ENCODE measurements at places on chromosomes 3 and 15.

DNA sequence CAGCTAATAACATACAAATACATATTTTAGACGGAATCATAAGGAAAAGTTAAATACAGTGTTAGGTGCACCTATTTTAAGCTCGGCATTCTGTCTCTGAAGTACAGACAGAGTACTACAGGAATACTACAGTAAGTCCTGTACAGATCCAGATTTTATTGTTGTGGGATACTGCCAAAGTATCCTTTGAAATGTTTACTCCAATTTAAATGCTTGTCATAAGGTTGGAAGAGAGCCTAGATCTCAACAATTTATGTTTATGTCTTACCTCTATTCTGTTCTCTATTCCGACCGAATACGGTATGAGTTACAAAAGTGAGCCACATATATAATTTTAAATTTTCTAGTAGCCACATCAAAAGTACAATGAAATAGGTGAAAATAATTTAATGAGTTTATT lies 25.3 kb downstream of the PLD1 start:
- DNase-seq, result no peak

DNA sequence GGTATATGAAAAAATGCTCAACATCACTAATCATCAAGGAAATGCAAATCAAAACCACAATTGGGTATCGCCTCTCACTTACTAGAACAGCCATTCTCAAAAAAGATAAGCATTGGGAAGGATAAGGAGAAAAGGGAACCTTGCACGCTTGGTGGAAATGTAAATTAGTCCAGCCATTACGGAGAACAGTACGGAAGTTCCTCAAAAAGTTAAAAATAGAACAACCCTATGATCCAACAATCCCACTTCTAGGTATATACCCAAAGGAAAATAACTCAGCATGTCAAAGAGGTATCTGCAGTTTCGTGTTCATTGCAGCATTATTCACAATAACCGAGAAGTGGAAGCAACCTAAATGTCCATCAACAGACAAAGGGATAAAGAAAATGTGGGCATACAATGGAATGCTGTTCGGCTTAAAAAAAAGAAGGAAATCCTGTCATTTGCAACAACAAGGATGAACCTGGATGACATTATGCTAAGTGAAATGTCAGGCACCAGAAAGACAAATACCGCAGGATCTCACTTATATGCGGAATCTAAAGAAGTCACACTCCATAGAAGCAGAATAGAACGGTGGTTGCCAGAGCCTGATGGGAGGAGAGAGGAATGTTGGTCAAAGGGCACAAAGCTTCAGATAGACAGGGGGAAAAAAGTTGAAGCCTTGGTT lies 11.7 kb upstream of the CMTM7 start:
- DNase-seq, result no peak

GRCh38 chr15:64161688-64162477 lies 939 bp downstream of the PPIB start:
- DNase-seq, result no peak

- DNase-seq, result no peak
Observed at GRCh38 chr15:99070208-99070607, 34.7 kb upstream of the SYNM start.

DNA sequence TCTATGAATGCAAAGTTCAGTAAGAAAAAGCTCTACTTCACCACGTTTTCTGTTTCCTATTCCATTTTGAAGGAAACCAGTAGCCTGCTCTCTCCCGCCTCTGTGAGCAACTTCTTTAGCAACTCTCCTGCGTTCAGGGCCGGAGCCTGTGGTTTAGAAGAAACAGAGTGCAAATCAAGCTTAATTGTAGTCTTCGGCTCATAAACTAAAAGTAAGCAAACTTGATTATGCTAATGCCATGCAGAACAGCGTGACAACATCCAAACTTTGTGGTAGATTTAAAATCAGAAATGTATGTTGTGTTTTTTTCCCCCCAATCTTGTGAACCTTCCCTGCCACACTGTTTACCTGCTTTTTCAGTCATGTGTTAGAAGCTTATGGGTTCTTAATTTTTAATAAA lies 87.4 kb downstream of the SEMA6D start:
- no peak for DNase-seq
